Activated naive CD4-positive, alpha-beta T cell (primary cell): ENCODE measurements at places on chromosomes 3 and 15.

GRCh38 chr15:101048581-101049030 lies 129.4 kb downstream of the LRRK1 start:
- DNase-seq: no peak

GRCh38 chr3:136008732-136009470 lies 43.4 kb downstream of the PPP2R3A start:
- DNase-seq: no peak

GRCh38 chr3:109339197-109339596 lies 1.9 kb upstream of the DPPA4 start:
- no peak for DNase-seq

GRCh38 chr3:171986176-171986575 lies 53.2 kb upstream of the FNDC3B start:
- no peak for DNase-seq

- DNase-seq: no peak
Measured at GRCh38 chr3:193214445-193214844, 26.6 kb upstream of the PLAAT1 start.

GRCh38 chr3:115513416-115513800 lies 109.9 kb upstream of the GAP43 start:
- no peak for DNase-seq

- DNase-seq: no peak
Measured at GRCh38 chr15:89116404-89116803, 28.1 kb downstream of the ABHD2 start.

DNA sequence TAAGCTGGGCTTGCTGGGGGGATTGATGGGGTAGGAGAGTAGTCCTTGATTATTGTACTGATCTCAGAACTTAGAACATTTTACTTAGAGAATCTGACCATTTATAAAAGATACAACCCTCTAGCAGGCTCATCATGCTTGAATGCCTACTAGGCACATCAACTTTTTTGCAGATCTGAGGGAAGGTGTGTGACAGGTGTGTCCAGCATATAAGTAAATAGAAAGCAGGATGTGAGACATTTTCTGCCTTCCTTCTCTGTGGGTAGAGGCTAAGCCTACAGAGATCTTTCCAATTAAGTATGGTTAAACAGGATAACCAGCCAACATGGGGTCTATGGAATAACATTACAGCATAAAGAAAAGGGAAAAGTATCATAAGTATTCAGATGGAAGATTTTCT lies 159.1 kb downstream of the AKAP13 start:
- no peak for DNase-seq

- DNase-seq: no peak
Measured at GRCh38 chr15:85477730-85478129, 97.3 kb downstream of the AKAP13 start.

DNA sequence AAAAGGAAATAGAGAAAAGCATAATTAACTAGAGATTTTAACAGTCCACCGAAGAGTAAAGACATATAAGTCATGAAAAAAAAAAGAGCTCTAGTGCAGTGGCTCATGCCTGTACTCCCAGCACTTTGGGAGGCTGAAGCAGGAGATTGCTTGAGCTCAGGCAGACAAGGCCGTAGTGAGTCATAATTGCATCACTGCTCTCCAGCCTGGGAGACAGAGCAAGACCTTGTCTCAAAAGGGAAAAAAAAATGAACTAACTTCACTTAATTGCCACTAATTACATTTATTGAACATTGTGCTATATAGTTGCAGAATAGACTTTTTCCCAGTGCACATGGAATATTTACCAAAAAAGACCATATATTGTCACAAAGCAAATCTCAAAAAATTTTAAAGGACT lies 221.8 kb downstream of the CBLB start:
- no peak for DNase-seq

DNA sequence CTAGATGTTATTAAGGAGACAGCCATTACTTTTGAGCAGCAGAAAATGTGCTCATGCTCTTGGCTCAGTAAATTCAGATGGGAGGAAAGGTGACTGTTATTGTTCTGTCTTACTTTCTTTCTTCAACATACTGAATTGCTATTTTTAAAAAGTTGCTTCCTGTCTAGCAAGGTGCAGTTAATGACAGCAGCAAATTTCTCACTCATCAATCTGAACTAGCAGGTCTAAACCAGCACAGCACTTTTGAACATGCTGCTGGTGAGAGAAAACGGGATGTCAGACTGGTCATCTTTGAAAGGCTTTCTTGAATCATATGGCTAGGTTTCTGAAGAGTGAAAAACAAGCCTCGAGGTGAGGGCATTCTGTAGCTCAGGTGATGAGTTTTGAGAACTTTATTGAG lies 384.7 kb downstream of the MFSD1 start:
- DNase-seq: no peak

GRCh38 chr3:128199110-128199509 lies 45.8 kb downstream of the EEFSEC start:
- no peak for DNase-seq

GRCh38 chr3:23835802-23836201 lies 30.0 kb downstream of the UBE2E1 start:
- no peak for DNase-seq

- DNase-seq: no peak
Measured at GRCh38 chr3:2714834-2715233, 395.3 kb downstream of the IL5RA start.

DNA sequence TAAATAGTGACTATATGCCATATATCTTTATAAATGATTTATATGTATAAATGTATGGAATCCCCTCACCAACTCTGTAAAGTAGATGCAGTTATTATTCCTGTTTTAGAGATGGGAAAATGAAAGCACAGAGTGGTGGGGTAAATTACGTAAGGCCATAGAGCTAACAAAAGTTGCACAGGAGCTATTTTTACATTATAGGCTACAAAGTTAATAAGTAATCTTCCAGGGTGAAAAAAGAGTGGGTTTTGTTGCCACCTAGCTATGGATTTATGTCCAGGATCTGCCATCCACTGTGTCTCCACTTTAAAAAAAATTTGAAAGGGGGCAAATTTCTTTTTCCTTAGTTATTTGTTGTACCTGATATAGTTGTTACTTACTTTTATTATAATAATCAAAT lies 235.7 kb downstream of the MCTP2 start:
- DNase-seq: no peak

- DNase-seq: no peak
Measured at GRCh38 chr15:72850833-72851232, 67.3 kb upstream of the ADPGK start.

GRCh38 chr3:97232393-97233034 lies 418.1 kb downstream of the EPHA6 start:
- DNase-seq: no peak

- no peak for DNase-seq
Measured at GRCh38 chr3:158127250-158128219, 17.6 kb downstream of the RSRC1 start.

DNA sequence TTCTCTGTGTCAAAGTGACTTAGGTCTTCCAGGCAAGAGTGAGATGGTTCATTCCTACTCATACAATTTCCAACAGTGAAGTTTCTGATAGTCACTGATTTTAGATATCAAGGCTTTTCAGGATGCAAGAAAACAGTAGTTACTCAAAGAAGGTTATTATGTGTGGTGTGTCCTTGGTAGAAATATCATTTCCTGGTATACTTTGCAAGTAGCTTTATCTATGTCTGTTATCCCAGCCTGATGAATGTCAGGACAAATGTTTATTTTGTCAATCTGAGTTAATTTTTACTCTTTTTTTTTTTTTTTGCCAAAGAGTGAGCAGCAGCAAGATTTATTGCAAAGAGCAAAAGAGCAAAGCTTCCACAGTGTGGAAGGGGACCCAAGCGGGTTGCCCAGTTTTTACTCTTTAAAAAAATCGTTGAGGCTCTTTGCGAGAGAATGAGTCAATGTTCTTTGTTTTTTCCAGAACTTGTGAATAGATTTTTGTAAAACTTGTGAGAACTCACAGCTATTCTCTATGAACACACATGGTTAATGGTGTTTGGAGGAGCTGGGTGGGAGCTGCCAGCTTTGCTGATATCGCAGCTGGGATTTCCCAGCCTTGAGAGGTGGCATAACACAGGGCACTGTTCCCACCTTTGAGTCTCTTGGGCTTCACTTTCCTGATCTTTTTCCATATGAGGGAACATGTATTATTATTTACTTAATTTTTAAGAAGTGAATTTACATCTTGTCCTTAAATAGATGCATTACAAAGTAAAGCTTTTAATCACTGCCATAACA lies 51.9 kb downstream of the SV2B start:
- DNase-seq: no peak

DNA sequence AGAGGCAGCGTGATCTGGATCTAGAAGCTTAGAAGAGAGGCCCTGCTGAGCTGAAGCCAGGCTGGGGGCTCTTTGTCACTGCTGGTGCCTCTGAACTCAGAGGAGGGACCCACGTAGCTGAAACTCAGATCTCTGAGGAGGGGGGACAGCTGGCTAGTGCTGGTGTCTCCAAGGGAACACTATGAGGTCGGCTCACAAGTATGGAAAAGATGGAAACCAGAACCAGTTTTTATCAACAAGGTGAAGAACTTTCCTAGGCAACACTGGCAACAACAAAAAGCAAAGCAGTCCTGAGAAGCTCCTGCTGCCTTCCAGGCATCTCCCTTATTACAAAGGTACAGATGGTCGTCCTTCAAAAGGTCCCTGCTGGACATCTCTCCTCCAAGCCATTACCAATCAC lies 27.0 kb upstream of the FSTL1 start:
- no peak for DNase-seq

DNA sequence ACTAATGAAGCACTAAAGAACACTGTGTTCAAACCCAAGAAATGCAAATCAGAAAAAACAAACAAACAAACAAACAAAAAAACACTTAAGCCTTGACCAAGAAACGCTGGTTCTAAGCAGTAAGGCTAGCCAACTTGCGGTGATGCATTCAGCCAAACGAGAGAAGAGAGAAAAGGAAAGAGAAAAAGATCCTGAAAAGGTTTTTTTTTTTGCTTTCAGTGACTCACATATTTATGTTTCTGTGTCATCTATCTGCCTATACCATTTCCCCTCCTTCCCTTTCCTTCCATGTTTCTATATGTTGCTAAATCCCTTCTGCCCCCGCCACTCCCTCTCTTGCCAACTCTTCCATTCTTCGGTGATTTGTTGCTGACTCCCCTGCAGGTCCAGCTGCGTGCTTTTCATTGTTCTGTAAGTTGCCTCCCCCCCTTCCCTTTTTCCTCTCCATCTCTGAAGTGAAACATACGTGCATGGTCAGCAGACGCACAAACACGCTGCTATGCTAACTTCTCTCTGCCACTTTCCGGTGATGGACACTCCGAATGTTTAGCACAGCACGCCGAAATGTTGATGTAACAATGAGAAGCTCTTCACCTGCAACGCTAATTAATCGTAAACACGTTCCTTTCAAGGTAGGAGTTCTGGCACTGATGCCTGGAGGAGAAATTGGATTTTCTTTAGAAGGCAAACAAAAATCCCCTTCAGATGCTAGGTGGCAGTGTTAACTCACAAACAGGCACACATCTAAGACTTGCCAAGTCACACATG lies 154.4 kb downstream of the TUSC7 start:
- no peak for DNase-seq

DNA sequence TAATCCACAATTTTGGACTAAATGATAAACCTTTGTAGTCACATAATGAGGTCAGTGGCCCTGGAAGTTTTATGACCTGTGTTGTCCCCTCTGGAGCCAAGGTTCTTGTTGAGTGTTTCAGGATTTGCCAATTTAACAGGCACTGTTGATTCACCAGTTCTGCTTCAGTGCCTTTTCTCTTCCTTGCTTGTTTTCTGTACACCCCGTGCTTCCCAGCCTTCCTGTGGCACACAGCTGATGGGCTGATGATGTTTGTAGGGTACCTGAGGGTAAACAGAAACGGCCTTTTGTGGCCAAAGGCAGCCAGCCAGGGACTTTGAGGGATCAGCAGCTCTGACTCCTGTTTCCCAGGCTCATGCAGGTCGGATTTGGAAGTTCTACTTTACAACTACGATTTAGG lies 13.3 kb downstream of the GYG1 start:
- no peak for DNase-seq

DNA sequence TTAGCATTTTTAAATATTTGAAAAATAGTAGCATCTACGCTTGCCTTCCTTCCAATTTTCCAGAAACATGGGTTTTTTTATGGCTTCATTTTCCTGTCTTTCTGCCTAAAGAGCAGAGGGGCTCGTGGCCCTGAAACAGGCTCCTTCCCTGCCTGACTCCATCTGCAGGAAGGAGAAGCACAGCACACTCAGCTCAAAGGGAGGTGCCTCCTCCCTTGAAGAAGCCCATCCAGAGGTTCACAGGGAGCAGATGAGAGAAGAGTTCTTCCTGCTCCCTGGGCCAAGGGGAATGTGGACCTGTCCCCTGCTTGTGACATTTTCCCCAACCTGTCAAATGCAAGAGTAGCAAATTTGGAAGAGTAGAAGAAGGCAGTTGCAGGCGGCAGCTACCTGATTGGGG lies 55.8 kb downstream of the BBX start:
- no peak for DNase-seq

- no peak for DNase-seq
Measured at GRCh38 chr15:40048211-40048792, 9.3 kb upstream of the SRP14 start.

DNA sequence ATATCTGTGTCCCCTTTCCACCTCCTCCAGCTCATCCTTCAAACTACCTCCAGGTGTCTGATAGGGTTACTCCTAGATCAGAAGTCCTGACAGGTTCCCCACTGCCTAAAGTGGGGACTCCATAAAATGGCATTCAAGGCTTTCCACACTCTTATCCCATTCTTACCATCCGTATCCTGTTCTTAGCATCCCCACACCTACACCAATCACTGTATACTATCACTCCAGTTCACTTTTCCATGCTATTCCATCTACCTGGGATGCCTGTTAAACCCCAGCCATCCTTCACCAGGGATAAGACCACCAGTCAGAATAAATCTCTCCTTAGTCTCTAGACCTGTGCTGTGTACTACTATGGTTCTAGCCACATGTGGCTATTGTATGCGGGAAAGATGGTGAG lies 19.1 kb downstream of the SSR3 start:
- DNase-seq: no peak

DNA sequence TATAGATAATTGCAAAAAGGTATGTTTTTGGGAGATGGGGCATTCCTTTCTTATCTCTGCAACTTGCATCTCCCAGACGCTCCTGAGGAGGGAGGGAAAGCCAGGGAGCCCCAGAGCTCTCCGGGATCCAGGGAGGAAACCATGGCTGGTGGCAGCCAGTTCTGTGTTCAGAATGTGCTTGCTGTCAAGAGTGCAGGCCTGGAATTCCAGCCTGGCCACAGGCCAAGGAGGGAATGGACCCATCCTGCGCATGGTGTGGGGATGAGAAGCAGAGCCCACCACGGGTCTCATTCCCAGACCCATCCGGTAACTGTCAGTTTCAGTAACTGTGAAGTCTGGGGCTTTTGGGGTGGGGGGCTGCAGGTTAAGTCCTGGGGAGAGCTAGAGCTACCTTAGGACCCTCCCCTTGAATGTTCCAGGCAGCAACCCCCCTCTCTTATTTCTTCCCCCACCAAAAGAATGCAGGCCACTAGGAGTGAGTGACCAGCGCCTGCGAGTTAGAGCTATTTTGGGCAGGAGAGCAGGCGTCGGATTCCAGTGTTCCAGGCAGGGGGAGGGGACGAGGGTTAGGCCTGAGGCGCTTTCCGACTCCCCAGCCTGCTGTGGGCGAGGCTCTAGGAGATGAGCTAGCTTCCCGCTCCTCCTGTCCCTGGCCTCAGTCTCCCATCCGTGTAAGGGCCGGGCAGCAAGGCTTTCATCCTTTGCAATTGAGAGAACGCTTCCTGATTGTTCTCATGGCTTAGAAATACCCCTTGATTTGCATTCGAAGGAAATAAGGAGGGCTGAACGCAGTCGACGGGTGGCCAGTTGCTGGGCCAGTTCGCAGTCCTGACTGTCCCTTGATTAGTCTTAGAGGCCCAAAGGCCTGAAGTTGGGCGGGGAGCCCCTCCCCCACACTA lies 781 bp upstream of the DAG1 start:
- no peak for DNase-seq
